Kidney tubule cell (primary cell): ENCODE measurements at places on chromosomes 2 and 18.

DNA sequence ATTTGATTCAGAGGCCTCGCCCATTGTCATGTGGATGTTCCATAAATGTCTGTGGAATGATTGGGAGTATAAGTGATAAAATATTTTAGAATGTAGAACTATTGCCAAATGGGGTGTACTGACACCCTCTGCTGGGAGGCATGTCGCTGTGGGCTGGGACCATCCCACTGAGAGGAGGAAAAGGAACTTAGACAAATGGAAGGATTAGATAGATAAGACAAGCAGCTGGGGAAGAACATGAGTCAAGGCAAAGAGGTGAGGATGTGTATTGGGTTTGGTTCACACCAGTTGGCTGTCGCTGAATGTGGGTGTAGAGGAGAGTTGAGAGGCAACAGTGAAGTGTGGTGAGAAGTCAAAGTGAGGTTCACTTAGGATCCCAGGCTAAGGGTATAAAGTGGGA lies 4.0 kb downstream of the C2orf74 start:
- no peak for DNase-seq

DNA sequence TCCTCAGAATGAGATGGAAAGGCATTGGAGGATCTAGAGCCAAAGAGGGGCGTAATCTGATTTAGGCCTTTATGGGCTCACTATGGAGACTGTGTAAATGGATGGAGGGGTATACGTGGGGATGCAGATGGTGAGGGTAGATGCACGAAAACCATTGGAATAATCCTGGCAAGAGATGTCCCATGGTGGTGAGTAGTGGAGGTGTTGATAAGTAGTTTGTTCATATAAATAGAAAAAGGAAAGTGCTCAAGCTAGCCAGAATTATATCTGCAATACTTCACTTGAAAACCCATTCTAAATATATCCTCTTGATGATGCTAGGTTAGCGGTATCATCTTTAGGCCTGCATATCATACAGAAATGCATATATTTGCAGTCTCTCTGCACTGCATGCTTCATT lies 459.7 kb downstream of the CDH2 start:
- no peak for DNase-seq

- peak; percentile 9 for DNase-seq
These were observed 1.3 kb downstream of the GAL3ST2 start for GRCh38 chr2:241777686-241778627.

GRCh38 chr2:219500135-219500534 lies 1.4 kb downstream of the GMPPA start:
- DNase-seq = no peak
